ENCODE measurements at places on chromosomes 7 and 10. TPM values are rescaled to one million over a fixed set of nuclear protein-coding genes. Genes with fewer than 3 reads are reported as not detected.
A peak's percentile ranks its signal among the peaks of the same experiment; 100 is the strongest.

The CCDC172 gene
- not detected for total RNA-seq

The IDI2 gene
- not detected for total RNA-seq

The OR2A12 gene
- not detected for total RNA-seq

The GPR85 gene
- total RNA-seq: not detected

The ASAH2B gene
- total RNA-seq: 8.9 TPM

The FAM237B gene
- total RNA-seq: not detected

The INMT gene
- total RNA-seq: not detected

The PRKCQ gene
- 45.9 TPM for total RNA-seq

The COL17A1 gene
- not detected for total RNA-seq

DNA sequence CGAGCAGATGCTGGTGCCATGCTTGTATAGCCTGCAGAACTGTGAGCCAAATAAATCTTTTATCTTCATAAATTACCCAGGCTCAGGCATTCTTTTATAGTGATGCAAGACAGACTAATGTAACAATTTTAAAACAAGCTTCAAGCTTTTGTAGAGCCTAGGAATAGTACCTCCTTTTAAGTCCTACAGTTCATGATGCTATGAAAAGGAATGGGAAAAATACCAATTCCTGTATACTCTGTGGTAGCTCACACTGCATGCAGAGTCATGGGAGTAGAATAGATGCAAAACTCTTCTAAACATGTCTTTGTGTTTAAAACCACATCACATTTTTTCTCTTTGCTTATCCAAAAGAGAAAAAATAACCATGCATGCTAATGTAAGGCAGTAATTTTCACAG lies 66.6 kb upstream of the WNT16 start:
- DNase-seq: no peak

DNA sequence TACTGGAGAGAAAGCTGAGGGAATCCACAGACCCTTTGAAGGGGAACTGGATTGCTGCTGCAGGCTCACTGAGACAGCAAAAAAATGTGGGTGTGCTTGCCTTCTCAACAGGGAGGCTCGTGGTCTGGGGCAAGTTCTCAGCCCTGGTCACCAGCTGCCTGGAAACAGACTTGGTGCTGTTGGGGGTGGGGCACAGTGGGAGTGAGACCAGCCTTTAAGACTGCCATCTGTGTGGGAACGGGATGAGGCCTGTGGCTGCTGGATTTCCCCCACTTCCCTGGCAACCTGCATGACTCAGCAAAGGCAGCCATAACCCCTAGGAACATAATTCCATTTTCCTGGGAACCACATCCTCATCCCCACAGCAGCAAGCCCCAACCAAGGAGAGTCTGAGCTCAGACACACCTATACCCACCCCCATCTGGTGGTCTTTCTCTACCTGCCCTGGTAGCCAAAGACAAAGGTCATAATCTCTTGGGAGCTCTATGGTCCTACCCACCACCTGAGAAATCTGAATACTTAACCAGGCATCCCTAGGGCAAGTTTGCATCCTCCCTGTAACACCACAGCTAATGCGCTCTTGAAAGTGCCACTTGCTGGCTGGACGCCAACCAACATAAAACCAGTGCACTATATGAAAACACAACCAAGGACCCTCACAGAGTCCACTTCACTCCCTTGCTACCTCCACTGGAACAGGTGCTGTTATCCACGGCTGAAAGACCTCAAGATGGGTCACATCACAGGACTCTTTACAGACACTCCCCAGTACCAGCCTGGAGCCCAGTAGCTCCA lies 45.0 kb upstream of the TFEC start:
- DNase-seq: no peak

DNA sequence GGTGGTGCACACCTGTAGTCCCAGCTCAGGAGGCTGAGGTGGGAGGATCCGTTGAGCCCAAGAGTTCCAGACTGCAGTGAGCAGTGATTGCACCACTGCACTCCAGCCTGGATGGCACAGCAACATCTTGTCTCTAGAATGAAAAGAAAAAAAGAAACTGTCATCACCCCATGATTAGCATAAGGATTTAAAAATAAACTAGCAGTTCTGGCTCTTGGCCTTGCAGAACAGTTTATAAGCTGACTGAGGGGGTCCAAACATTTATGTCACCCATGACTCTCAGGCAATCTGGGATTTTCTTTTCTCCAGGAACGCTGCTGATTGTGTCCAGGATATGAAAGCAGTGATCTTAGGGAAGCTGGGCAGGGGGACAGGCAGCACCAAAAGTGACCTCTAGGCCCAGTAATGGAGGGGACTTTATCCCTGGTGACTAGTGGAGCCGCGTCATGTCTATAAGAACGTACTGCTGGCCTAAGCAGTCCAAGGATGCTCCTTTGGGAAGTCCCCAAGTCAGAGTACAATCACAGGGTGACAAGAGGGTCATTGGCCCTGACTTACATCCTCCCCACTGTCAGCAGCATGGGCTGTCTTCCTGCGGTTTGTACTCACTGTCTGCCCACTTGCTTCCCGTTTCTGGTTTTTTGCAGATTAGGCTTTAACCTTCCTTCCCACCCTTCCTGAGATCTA lies 177.4 kb downstream of the ARHGAP12 start:
- no peak for DNase-seq

- no peak for DNase-seq
Measured at GRCh38 chr7:117072620-117073118, 119.4 kb downstream of the ST7 start.

DNA sequence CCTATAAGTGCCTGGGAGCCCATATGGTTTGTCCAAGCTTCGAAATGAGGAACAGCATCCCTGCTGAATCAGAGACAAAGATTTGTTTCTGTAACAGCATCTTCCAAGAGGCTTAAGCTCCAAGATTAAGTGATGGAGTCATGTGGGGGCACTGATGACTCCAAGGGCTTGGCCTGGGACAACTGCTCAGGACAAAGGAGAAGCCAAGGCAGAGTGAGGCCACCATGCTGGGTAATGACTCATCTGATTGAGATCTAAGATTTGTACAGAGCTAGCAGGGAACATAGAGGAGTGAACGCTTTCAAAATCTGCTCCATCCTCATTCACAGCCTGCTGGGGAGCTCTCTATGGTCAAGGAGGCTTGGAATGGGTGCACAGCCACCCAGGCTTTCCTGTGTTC lies 49.3 kb downstream of the C10orf120 start:
- DNase-seq: no peak

- no peak for DNase-seq
Measured at GRCh38 chr10:104639590-104640338, 1.3 kb upstream of the SORCS3 start.

DNA sequence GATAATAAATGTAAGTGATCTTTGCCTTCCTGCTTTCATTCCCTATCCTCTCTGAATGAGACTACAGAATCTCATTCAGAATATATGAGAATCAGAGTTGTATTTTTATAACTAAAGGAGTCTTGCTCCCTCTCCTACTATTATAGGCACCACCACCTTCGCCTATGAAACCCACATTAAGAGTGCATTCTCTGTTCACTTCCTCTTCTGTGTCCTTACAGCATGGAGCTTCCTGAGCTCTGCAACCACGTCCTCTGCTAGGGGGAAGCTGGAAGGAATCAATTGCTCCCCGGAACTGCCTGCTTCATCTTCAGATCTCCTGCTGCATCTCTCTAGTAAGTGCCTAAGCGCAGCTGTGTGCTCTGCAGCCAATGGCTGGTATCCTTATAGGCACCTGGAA lies 820.7 kb downstream of the GRID1 start:
- no peak for DNase-seq

DNA sequence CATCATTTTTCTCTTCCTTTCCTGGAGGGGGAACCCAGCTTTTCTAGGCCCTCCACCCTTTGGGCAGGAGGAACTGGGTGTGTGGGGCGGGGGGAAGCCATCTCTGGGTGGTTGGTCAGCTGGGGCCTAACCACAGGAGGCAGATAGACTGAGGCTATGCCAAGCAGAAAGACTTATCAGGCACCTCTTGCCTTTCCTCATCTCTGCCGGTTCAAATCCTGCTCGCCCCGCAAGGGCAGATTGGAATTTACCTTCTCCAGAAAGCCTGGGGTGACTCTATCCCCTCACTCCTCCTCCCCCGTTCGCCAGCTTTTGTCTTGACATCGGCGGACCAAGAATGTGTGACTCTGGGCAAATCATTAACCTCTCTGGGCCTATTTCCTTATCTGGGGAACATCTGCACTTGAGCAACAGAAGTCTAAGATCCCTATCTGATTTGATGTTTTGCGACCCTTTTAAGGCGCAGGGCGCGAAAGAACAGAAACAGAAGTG lies 584 bp upstream of the GARS1 start:
- DNase-seq: peak; percentile 37

GRCh38 chr7:123054357-123055133 lies 59.0 kb upstream of the TAS2R16 start:
- no peak for DNase-seq

DNA sequence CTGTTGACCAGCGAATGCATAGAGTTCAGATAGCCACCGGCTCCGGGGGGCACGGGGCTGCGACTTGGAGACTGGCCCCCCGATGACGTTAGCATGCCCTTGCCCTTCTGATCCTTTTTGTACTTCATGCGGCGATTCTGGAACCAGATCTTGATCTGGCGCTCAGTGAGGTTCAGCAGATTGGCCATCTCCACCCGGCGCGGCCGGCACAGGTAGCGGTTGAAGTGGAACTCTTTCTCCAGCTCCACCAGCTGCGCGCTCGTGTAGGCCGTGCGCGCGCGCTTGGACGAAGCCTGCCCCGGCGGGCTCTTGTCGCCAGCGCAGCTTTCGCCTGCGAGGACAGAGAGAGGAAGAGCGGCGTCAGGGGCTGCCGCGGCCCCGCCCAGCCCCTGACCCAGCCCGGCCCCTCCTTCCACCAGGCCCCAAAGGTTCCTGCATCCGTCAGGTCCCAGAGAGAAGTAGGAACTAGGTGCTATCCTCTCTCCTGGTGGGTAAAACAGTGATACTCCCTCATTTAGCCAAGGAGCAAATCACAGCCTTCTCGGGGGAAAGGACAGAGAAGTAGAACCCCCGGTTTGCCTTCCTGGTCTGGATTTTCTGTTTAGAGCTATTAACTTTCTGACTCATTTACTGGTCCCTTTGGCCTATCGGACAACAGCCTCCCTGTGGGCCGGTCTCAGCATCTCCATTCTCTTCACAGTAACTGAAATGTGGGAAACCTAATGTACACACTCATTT lies 6.1 kb upstream of the HOXA2 start:
- no peak for DNase-seq

GRCh38 chr10:100222529-100222928 lies 6.9 kb downstream of the CHUK start:
- DNase-seq: no peak

DNA sequence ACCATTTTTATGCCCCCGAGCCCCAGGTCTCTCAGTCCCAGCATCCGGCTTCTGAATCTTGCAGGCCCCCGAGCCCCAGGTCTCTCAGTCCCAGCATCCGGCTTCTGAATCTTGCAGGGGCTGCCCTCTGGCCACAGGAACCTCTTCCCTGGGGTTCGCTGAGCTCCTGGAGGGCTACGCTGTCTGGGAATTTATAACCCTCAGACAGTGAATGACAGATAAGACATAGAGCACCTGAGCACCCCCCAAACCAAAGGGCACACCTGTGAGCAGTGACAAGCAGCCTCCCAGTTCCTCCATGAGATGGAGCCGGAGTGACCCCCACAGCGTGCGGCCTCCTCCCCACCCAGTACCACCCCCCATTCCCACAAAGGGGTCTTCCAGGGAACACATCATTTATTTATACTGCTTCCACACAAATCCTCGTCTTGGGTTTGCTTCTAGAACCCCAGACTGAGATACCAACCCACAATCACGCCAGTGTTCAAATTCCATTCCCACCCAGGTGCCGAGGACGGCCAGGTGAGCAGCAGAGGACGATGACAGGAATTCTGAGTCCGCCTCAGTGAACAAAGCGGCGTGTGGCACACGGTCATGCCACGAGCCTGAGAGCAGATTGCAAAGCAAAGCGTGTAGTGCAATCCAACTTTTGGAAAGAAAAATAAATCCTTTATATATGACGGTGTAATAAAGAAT lies 57.7 kb upstream of the FAM20C start:
- DNase-seq: no peak

- no peak for DNase-seq
Measured at GRCh38 chr7:152615031-152615741, 60.8 kb downstream of the XRCC2 start.

DNA sequence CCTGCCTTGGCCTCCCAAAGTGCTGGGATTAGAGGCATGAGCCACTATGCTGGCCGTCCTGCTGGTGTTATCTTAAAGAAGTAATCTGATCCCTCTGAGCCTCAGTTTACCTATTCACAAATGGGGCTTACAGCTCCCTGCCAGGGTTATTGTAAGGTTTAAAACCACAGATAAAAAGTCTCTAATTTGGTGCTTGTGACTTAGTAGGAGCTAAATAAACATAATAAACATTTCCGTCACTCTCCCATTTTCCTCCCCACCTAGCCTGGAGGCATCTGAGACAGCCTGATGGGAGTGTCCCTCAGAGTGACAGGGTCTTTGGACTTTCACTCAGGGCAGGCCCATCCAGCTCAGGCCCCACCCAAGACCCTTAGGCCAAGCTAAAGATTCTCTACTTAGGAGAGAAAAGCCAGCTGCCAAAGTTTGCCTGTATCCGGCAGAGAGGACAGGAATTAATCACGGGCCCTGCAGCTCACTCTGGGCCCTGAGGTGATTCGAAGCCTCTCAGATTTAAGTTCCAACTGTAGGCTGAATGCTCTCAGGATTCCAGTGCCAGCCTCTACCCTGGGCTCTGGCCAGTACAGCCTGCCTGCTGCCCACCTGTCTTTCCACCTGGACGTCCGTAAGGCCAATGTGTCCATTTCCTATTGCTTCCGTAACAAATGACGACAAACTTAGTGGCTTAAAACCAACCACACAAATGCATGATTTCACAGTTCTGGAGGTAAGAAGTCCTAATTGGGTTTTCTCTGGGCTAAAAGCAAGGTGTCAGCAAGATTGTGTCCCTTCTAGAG lies 21.8 kb upstream of the DUSP5 start:
- DNase-seq: no peak

- no peak for DNase-seq
Measured at GRCh38 chr7:155963356-155963755, 151.1 kb upstream of the SHH start.

- no peak for DNase-seq
Measured at GRCh38 chr7:103862302-103863035, 127.0 kb downstream of the RELN start.

- no peak for DNase-seq
Measured at GRCh38 chr7:134712196-134712595, 65.5 kb downstream of the BPGM start.
